ENCODE measurements at places on chromosomes 1 and 21.

DNA sequence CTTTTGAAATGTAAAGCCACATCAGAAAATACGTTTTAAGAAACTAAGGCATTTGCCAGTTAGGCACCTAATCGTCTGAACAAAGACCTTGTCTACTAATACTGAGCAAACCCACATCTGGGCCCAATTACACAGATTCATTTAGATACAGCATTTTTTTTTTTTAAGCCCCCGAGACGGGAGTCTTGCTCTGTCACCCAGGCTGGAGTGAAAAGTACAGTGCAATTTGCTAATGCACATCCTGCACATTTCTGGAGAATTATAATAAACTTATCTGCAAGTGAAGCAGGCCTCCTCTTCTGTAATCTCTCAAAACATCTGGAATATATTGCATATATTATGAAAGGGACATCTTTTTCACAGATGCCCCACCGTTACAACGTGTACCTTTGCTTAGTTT is 3.3 kb downstream of the RSRP1 start:
- DNase-seq, result peak; percentile 7

GRCh38 chr1:159700312-159700711 is 14.1 kb downstream of the CRP start:
- DNase-seq, result no peak

DNA sequence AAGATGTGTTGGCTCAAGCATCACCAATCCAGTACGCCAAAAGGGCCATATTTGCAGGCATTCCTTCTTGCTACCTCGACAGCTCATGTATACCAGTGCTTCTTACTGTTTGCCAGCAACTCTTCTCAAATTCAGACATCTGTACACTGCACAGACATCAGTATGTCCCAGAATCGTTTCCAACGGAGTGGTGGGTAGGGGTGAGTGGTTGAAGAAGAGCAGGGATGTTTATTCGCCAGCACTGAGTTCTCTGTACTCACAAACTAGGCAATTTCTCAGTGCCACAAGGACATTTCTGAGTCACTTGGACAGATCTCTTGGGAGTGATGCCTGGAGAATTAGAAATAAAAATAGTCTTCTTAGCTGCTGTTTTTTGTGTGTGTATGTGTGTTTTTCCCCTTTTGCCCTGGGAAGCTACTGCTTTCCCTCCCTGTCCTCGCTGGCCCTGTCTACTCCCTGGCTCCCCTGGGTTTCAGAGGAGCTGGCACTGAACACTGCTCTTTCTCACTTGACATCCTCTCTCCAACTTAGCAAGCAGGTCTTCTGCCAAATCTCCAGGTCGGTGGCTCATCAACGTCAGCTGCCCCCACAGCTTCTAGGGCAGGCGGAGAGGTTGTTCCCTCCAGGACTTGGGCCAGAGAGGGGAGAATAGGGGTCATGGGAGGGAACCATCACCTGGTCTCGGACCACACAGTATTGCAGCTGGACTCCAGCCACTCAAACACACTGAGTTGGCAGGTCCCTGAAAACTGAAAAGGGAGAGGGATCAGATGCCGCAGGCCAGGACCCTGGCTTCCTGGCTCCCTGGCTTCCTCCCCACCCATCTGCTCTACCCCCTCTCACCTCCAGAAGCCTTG is 90.5 kb downstream of the NMNAT2 start:
- DNase-seq, result no peak

- DNase-seq, result no peak
Observed at GRCh38 chr1:2290595-2291510, 62.7 kb downstream of the SKI start.

GRCh38 chr1:13664451-13664850 is 35.5 kb upstream of the PRDM2 start:
- DNase-seq, result no peak

GRCh38 chr1:3536420-3537195 is 74.7 kb downstream of the MEGF6 start:
- peak; percentile 73 for DNase-seq
